ENCODE measurements at places on chromosomes 12 and 14.

- no peak for DNase-seq
Measured at GRCh38 chr12:105069936-105070702, 14.1 kb downstream of the ALDH1L2 start.

DNA sequence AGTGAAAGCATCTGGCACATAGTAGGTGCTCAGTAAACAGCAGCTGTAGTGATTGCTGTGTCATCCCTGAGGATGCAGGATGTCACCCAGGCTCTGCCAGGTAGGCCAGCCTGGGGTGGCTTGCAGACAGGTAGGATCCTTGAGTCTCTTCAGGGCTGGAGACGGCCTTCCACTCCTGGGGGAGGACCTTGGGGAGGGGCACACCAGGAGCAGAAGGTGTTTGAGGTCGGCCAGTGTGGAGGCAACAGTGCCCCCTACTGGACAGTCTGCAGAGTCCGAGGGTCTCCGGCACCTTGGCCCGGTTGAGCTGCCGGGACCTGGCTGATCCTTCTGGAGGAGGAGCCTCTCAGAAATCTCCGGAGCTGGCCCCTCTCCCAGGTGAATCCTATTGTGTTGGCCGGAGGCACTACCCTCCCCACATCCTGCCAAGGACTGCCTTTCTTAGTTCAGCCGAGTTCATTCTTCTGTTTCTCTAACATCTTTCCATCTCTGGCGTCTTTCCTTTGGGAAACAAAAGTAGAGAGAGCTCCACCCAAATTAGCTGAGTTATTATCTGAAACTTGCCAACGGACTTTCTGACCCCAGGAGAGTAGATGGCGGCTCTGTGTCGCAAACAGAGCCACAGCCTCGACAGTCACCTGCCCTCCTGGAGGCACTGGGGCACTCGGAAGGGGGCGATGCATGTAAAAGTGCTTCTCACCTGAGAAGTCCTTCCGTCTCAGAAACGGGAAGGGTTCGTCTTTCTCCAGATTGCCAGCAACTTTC is 41.8 kb upstream of the CLMN start:
- DNase-seq, result peak; percentile 69

DNA sequence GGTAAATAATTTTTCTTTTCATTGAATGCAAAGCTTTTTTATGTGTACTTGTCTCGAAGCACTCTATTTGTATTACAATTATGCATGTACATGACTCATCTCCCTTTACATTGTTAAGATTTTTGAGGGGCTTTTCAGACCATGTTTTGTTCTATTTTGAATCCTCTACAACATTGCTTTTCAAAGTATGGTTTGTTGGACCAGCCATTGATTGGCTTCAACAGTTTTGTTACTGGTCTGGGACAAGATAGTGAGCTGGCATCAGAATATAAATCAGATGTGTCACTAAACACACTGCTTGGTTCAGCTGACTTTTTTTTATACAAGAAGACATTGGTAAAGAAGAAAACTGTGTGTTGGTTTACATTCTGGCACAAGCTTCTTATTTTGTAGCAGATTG is 122.3 kb downstream of the MON2 start:
- no peak for DNase-seq

- no peak for DNase-seq
Measured at GRCh38 chr14:92663049-92663448, 85.4 kb downstream of the LGMN start.

- no peak for DNase-seq
Measured at GRCh38 chr12:110908377-110909152, 11.8 kb downstream of the MYL2 start.

DNA sequence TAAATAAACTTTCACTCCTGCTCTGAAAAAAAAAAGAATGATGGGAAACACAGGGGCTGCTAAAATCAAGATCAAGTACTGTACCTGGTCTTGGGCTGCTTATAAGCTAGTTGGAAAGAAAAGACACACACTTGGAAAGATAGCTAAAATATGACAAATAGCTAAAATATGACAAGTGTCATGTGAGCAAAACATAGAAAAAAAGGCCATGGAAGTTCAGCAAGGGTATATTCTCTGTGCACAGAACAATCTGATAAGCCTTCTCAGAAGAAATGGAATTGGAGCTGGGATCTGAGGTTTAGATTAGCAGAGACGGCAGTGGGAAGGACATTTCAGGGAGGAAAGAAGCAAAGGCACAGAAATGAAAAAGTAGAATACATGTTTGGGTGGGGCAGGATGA is 126.2 kb upstream of the PMCH start:
- DNase-seq, result no peak

DNA sequence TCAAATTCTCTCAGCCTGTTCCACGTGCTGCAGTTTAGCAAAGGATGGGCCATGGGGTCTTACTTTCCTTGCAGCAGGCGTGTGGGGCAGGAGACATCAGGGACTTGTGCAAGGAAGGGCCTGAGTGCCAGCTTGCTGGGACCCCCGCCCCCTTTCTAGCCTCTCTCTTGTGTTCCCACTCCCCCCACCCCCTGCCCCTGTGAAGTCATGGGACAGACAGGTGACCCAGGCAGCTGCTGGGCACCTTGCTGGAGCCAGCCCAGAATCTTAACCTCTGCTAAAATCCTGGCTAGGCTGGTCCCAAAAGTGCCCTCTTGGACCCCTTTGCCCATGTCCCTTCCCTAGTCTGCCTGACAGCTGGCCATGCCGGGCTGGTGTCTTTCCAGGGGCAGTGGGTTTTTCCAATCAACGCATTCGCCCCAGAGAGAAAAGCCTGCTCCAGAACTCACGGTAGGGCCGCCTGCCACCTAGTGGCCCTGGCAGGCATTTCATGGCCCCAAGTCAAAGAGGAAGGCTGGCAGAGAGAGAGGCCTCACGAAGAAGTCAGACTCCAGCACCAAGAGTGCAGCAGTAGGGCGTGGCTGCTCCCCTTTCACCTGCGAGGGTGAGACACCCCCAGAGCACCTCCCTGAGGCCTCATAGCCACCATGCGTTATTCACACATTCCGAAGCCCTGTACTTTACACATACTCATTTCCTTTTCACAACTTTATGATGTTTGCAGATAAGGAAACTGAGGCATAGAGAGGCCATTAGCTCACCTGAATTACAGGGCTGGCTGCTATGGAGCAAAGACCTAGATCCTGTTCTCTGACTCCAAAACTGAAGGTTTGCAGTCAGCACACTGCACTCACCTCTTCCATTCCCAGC is 67.4 kb downstream of the LGMN start:
- DNase-seq, result peak; percentile 83

DNA sequence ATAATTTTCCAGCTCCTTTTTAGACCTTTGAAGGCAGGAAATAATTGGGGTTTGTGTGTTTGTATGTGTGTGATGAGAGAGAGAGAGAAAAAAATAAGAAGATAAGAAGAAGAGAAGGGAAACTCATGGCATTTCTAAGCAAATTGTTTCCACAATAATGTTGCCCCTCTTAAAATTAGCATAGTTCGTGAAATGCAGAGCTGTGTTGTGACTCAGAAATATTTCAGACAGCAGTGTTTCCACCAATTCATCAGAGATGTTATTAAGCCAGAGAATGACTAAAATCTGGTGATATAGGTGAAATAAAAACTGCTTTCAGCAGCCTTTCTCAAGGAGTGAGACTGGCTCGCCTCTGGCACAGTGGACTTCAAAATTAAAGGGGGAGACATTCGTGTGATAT is 65.9 kb upstream of the ARHGAP5 start:
- no peak for DNase-seq

- no peak for DNase-seq
Measured at GRCh38 chr12:46811185-46811584, 14.6 kb downstream of the SLC38A4 start.

GRCh38 chr12:104827587-104827986 is 130.5 kb downstream of the SLC41A2 start:
- peak; percentile 12 for DNase-seq

DNA sequence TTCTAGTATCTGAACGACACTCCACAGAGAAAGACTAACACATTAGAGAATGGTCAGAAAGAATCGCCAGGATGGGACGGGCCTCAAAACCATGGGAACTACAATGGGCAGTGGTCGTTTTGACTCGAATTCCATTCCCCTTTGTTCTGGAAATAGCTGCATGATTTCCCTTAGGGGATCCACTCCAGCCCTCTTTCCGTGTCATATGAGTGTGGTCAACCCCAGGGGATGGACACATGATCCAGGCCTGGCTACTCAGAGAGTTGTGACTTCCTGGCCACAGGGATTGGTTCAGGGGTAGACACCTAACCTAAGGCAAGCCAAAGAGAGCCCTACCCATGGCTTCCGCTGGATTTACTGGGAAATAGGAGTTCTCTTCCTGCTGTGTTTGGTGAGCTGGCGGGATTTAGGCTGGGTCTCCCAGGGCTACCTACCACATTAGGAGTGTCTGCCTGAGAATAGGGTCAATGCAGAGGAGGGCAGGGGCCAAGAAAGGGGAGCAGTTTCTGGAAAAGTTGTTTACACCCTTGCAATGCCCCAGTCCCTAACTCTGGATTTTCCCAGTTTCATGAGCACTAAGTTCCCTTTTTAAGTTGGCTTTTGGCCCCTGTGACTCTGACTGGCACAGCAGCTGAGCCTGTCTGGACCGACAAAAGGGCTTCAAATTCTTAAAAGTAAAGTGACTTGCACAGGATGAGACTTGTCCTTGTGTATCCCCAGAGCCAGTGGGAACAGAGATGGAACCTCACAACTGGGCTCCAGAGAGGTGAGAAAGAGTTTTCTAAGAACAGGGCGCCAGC is 28.1 kb upstream of the GPATCH2L start:
- DNase-seq, result no peak

DNA sequence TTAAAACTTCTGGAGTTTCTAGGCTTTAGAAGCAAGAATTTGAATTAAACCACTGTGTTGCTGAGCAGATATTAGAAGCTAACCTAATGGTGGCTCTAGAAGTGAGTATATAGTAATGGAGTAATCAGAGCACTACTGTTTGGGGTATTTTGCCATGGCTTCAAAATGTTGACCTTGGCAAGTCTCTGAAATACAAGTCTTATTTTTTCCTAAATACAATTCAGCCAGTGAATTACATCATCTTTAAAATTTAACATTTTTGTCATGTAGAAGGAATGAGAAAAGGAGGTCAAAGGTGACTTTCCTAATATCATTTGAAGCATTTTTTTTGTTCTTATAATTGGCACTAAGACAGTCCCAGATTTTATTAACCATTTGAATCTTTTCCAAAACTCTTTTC is 25.2 kb downstream of the PMCH start:
- no peak for DNase-seq

- no peak for DNase-seq
Measured at GRCh38 chr14:100540926-100541620, 46.1 kb downstream of the BEGAIN start.

DNA sequence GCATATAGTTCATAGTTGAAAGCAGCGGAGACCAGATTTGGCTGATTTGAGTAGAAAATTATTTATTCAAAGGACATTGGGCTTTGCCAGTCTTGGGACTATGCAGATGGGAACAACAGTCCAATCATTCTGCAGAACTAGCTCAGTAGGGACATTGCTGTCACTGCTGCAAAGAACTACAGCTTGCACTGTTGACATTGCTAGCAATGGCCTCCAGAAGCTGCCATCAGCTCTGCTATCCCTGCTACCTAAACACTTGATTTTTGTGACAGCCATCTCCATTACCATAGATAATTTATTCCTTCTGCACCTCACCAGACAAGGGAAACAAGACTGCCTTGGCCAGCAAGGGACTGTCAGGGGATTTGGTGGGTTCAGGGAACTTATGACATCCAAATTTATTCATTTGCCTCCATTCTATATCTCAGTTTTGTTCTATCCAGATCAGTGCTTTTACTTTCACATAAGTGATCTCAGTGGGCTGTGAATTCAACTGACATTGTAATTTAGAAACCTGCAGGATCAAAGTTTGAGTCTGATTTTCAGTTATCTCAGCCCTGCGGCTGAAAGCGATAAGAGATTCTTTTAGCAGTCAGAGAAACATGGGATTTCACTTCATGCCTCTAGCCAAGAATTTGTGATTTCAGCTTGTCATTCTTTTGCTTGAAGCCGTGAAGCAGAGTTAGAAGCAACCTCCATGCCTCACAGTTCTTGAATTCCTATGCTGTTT is 136.7 kb upstream of the FBXO33 start:
- DNase-seq, result no peak

- DNase-seq, result no peak
Measured at GRCh38 chr12:107736914-107737313, 24.0 kb downstream of the PRDM4 start.

- DNase-seq, result no peak
Measured at GRCh38 chr14:87732562-87732961, 260.4 kb downstream of the GALC start.

GRCh38 chr12:106327309-106327869 is 24.9 kb downstream of the TCP11L2 start:
- no peak for DNase-seq

DNA sequence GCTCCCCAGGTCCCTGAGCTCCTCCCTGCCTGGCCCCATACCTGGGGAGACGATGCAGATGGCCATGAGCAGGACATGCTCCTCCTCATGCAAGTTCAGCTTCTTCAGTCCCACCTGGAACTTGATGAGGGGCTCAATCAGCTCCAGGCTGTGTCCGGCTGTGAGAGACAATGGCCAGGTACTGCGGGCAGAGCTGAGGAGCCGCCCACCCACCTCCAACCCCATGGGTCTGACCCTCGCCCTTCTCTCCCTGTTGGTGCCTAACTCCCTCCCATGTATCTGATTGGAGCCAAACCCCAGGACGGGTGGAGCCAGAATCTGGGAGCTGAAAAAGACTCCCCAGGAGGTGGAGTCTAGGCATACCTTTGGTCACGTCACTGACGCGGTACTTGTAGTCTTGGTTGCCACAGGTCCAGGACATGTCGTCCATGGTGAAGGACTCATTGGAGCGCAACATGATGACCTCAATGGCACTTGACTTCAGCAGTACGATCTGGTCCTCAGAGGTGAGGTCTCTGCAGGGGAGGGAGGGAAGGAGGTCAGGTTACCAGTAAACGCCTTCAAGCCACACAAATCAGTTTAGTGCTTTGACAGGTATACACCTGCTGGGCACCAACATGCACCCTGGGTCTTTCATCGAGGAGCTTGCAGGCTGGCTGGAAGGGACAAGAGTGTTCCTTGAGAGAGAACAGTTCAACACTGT is 26.7 kb upstream of the HDAC7 start:
- no peak for DNase-seq

DNA sequence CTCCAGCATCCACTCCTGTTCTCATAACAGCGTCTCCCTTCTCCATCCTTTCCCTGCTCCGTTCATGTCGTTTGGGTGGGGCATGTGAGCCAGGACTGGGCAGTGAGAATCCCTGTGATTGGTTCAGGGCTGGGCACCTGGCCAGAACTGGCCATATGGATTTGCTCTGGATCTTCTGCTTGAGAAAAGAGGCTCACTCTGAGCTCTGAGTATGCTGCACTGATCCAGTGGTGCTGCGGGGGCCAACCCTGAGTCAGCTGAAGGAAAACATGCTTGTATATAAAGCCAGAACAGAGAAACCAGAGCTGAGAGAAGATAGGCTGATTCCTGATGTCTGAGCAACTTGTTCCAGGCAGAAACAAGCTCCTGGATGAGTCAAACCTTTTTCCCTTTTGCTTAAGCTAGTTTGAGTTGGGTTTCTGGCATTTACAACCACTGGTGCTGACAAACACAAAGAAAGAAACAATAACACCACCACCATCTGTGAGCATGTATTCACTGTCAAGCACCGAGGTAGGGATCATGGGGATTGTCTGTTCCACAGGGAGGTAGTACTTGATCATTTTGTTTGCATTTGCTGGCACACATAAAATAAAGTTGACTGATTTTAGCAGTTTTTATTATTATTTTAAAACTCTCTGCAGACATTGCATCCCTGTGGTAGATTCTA is 14.0 kb upstream of the HPD start:
- peak; percentile 55 for DNase-seq

GRCh38 chr14:86243158-86243557 is 713.2 kb downstream of the FLRT2 start:
- DNase-seq, result no peak

Data from activated CD4-positive, alpha-beta T cell treated with anti-CD3 and anti-CD28 coated beads for 48 hours (primary cell).